ENCODE measurements at places on chromosomes 13 and 19.

DNA sequence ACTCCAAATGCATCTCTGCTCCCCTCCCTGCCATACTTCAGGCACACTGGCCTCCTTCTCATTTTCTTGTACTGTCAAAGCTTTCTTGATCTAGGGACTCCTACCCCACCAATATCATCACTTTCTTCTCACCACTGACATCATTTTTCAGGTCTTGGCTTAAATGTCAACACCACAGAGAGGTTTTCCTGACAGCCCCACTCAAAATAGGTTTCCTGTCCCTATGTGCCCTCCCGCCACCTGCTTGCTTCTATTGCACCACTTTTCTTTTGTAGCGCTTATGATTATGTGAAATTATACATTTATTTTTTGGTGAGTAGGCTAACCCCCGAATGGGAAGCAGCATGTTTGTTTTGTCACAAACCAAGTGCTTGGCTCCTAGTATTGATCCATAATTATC, 164.6 kb downstream of the NDFIP2 start:
- no peak for DNase-seq

- DNase-seq: no peak
Measured at GRCh38 chr19:10662384-10663251, 8.5 kb downstream of the ILF3 start.

DNA sequence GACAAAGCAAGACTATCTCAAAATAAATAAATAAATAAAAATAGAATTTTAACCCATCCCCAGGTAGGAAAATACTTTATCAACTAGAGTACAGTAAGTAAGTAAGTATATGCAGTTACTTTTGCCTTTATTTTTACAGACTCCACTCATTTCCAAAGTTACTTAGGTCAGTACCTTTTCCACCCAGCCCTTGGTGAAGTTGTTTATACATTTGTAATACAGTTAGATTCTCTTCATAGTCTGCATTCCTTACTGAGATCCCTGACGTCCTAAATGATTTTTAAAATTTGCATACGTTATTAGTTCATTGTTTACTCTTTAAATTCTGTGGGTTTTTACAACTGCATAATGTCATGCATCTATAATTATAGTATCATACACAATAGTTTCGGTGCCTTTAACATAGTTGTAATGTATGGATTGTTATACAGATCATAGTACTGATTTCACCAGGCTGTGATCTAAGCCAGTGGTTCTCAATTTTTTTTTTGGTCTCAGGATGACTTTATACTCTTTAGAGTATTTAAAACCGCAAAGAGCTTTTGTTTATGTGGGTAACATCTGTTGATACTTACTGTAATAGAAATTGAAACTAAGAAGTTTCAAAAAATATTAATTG, 10.4 kb downstream of the SETDB2 start:
- DNase-seq: no peak

DNA sequence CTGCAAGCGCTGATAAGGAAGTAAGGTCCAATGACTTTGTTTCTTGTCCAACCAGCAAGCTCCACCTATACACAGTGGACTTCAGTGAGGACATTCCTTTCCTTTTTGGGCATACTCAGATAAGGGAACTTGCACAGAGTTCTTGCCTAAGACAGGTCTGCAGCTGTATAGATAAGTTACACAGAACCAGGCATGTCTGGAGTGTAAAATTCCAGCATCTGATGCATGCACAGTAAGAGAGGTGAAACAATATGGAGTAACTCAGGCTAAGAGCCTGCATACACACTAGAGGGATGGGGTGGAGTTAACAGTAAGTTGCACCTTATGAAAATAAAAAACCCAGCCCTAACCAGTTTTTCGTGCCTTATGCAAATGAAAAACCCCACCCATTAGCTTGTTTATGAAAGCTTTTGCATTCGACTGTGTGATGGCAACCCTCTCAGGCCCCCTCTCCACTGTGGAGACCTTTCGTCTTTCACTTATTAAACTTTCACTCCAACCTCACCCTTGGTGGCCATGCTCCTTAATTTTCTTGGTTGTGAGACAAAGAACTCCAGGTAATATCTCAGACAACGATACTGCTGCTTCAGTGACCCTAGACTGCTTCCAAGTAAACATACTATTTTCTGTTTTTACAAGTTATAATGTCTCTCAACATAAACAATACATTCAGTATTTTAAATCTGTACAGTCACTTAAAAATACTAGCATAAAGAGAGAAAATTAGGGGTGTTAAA, 2859.0 kb upstream of the PCDH20 start:
- DNase-seq: no peak

DNA sequence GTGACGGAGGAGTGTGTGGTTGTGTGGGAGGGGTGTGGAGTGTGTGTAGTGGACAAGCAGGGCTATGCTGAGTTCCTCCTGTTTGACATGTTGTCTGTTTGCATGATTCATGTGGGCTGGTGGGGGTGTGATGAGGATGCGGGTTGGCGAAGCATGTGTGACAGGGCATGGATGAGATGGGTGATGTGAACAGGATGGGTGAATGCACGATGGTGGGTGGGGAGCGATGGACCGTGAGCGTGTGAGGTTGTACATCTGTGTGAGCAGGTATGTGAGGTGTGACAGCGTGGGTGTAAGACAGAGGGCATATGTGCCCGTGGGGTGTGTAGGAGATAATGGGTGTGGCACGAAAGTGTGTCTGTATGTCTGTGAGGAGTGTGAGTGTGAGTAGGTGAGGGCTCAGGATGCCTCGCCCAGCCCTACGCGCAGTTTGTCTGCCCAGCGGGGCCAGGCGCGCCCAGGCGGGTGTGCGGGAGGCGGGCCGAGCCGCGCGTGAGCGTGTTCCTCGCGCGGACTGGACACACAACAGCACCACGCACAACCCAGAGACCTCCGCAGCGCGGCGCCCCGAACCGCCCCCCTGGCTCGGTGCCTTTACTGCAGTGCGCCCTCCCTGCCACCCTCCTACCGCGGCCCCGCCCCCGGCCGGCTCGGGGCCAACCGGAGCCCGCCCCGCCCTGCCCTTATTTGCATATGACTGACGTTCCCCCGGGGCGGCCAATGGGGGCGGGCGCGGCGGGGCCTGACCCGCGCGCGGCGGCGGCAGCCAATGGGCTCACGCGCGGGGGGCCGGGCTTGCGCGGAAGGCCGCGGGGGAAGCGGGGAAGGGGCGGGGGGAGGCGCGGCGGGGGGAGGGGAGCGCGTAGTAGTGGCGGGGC, 14.4 kb downstream of the CIC start:
- DNase-seq: no peak

DNA sequence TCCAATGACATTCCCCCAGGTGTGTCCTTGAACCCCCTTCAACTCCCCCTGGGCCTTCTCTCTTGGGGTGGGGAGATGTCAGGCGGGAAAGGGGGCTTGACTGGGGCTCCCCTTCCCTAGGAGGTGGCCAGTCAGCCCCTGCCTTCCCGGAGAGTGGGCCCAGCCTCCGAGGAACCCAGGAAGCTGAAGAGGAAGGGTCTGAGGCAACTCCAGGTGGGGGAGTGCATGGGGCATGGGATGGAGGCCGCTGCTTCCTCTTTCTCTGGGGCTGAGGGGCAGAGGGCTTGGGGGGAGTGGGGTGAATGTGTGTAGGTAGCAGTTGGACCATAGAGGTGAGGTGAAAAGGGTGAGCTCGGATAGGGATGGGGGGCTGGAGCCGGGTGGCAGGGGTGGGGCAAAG, 2.7 kb upstream of the INAFM1 start:
- DNase-seq: no peak

DNA sequence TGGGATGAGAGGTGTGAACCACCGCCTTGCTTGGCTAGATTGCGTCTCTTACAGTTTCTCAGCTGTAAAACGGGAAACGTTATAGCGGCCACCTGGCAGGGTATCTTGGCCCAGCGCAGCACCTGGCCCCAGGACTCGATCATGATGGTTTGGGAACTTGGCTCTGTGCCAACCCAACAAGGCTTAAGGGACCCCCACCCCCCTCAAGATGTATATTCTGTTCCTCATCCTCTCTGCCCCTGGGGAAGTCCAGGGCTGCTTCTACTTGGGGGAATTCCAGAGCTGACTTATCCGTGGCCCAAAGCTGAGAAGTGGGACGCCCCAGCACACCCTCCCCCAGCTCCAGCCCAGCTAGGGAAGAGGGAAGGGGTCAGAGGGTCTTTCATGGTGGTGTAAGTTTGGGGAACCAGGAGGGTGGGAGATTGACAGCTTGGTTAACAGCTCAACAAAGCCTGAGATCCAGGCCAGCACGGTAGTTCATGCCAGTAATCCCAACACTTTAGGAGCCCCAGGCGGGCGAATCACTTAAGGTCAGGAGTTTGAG, 695 bp downstream of the ICAM1 start:
- no peak for DNase-seq

DNA sequence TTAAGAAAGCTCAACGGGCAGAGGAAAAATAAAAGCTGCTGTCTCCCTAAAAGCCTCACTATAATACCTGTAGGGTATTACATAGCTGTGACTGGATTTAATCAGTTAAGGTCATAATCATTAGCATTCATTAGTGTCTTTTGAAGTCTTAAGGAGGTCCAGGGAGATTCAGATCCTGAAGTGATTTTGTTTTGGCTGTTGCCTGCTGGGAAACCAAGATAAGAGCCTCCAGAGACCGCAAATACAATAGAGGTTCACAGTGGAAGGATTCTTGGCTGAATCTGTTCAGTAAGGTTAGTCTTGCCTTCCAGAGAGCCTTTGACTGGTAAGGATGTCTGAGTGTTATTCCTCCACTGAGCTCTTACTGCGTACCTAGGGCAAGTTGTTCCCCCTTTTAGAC, 54.0 kb upstream of the TNFRSF19 start:
- DNase-seq: no peak

- DNase-seq: no peak
Measured at GRCh38 chr13:98801626-98802418, 49.4 kb upstream of the SLC15A1 start.

GRCh38 chr13:40895227-40896184, 106.1 kb downstream of the SLC25A15 start:
- no peak for DNase-seq

- no peak for DNase-seq
Measured at GRCh38 chr13:41145136-41145908, 12.7 kb upstream of the KBTBD6 start.

DNA sequence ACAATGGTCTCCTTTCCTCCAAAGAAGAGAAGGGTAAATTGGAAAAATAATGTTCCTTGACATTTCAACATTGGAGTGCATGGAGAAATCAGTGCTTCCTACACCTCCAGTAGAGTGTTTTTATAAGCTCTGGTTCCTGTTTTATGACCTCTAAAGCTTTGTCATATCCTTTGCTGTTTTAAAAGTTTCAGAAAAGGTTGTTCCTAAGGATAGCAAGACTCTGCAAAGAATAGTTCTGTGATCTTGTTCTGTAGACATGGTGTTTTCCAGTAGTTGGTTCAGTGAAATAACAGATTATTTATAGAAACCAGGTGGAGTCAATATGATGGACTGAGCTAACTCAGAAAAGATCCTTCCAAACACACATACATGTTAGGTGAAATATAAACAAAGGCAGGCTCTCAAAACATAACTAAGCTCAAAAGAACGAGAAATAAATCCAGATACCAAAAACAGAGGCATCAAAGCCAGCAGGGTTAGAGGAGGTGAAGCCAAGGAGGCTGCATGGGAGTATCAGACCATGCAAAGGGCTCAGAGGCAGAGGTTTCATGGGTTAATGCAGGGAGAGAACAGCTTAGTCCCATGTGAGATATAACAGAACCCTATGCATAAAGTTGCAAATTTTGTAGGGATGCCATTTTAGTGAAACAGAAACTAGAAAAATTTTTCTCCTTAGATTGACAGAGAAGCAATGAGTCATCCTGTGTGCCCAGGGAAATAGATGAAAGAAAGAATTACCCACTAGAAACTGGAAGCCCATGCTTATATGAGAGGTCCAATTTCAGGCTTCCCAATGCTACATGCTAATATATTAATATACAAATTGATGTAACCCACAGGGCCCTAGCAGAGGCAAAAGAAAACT, 44.3 kb downstream of the SHISA2 start:
- no peak for DNase-seq

- DNase-seq: no peak
Measured at GRCh38 chr19:13521066-13521465, 14.8 kb upstream of the CACNA1A start.

DNA sequence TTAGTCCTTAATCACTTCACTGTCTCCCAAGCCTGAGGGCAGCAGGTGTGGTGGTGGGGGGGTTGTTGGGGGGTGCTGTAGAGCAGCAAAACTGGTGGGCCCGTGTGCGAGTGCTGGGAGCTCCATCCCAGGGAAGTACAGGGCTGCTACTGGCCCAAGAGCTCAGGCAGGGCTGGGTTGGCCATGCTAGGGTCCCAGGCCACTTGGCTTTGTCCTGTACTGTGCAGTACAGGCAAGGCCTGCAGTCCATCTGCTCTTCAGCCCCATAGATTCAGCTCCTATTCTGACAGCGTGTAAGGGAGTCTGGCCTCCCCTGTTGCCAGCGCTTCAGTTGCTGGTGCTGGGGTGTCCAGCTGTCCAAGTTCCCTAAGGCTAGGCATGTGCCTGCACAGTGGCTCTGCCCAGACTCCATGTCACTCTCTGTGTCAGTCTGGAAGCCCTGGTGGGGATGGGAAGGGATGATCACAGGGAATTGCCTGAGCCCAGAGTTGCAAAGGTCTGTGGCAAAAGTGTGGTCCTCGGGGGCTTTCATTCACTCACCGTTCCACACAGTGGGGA, 1261.7 kb downstream of the EFNB2 start:
- no peak for DNase-seq

DNA sequence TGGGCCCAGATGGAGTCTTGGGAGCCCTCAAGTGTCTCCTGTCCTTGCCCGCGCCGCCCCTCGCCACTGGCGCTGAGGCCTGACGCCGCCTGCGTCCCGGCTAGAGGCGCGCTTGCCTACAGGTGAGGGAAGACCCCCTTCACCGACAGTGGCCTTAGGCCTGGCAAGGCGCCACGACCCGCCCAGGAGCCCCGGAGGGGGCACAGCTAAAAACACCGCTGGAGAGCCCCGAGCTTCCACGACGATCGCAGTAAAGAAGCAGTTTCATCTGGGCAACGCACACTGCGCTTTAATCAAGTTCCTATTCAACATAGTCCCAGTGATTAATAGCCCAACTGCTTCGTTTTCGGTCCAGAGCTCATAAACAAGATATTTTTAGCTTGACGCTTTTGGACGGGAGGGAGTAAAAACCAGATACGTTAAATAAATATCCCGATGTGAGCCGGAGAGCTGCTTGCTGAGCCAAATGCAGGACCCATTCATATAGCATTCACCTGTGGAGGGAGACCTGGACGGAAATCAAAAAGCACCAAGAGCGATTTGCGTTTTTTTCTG, 1.5 kb upstream of the CEBPA start:
- no peak for DNase-seq

DNA sequence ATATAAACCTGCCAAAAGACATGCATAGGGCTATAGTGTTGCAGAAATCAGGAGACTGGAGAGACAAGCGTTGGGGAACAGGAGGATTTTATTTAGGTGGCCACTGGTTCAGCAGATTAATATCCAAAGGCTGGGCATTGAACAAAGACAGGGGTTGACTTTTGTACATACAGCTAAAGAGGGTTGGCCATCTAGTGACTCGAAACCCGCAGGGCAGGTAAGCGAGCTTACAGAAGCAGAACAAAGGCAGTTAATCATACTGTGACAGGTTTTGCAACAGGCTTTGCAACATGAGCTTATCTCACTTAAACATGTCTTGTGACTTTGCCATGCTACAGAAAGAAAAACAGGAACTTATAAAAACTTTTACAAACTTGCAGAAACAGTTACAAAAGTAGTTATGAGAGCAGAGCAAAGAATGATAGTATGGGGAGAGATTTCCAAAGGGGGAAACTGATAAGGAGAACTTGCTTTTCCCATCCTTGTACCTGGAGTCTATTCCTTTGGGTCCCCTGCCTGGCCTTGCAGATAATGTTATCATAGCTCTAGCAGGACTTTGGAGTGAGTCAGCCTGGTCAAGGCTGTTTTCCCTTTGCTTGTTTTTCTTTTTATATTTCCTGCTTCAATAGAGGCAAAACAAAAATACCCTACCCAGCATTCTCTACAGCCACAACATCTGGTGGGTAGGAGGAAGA, 234.2 kb downstream of the PCDH17 start:
- no peak for DNase-seq
